ENCODE measurements at places on chromosomes 4 and X. TPM values are rescaled to one million over a fixed set of nuclear protein-coding genes. Genes with fewer than 3 reads are reported as not detected.

GRCh38 chr4:129344058-129344457 is 248.1 kb downstream of the C4orf33 start:
- no peak for DNase-seq

The MAGEC2 gene
- total RNA-seq, result not detected

DNA sequence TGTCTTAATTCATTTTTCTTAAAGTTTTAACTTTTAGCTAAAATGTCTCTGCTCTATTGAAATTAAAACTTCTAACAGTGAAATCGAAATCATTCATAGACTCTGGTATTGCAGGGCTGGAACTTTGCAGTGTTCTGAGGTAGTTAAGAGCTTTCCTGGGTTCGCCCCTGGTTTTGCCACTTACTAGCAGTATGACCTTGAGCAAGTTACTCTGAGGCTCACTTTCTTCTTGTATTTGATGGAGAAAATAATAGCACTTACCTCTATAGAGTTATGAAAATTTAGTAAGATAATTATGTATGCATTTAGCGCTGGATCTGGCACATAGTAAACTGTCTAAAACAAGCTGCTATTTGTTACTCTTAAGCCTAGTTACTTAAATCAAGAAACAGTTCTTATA is 1.7 kb downstream of the SLAIN2 start:
- no peak for DNase-seq

DNA sequence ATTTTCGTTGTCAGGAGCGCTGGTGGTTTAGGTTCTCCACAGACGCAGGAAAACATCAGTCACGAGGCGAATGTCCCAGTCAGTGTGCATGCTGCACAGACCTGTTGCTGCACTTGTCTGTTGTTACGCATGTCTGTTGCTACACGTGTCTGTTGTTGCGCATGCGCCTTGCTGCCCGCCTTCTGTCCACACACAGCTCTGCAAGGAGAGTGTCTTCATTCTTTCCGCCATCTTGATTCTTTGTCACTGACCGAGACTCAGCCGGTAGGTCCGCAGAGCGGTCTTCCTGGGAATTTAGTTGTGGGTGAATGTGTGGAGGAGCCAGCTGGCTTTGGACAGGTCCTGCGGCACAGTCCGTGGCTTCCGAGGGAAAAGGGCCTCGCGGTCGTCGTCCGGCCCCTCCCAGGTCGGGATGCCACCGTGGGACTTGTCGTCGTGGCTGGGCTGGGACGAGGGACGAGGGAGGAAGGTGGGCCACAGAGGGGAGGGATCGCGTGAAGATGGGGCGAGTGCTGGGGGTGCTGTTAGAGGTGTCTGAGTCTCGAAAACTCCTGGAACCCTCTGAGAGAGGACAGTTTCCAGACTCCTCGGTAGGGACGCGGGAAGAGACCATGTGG is at the start of gene PAGE2B:
PAGE2B (plus strand) TSS at position 180 of the 617 bp plus-strand sequence. CDS start 1,012 bp downstream, outside the sequence.
- no peak for DNase-seq

- DNase-seq, result no peak
Measured at GRCh38 chr4:94929696-94930095, 171.9 kb downstream of the BMPR1B start.

DNA sequence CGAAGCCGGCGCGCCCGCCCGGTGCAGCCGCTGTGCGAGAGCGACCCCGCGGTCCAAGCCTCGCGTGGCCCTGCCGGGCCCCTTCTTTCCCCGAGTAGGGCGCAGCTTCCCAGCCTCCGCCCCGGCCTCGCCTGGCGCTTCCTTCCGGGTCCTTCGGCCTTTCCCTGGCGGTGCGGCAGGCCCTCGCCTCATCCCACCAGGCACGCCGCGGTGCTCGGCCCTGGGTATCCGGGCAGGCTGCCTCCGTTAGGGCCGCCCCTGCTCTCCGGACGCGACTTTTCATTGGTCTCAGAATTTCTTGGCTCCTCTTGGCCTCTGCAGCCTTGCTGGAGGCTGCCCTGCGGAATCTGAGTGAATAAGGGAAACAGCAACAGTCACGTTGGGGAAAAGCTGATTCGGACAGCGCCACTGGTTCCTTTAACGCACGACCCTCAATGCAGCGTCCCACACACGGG is 429 bp downstream of the UVSSA start:
- DNase-seq, result peak; percentile 66

The PRICKLE3 gene
- total RNA-seq, result 18.1 TPM

The AWAT1 gene
- total RNA-seq, result not detected

GRCh38 chrX:136623396-136623795 is 24.6 kb upstream of the CD40LG start:
- peak; percentile 51 for DNase-seq
